GM12864 (cell line): ENCODE measurements at places on chromosomes 7 and 10.

- no peak for DNase-seq
These were observed 239.5 kb downstream of the KIAA1217 start for GRCh38 chr10:24448351-24448999.

- DNase-seq, result no peak
These were observed 41.4 kb upstream of the PNLIPRP3 start for GRCh38 chr10:116385994-116386809.

GRCh38 chr10:5644930-5645329, 21.5 kb downstream of the ASB13 start:
- DNase-seq, result no peak

DNA sequence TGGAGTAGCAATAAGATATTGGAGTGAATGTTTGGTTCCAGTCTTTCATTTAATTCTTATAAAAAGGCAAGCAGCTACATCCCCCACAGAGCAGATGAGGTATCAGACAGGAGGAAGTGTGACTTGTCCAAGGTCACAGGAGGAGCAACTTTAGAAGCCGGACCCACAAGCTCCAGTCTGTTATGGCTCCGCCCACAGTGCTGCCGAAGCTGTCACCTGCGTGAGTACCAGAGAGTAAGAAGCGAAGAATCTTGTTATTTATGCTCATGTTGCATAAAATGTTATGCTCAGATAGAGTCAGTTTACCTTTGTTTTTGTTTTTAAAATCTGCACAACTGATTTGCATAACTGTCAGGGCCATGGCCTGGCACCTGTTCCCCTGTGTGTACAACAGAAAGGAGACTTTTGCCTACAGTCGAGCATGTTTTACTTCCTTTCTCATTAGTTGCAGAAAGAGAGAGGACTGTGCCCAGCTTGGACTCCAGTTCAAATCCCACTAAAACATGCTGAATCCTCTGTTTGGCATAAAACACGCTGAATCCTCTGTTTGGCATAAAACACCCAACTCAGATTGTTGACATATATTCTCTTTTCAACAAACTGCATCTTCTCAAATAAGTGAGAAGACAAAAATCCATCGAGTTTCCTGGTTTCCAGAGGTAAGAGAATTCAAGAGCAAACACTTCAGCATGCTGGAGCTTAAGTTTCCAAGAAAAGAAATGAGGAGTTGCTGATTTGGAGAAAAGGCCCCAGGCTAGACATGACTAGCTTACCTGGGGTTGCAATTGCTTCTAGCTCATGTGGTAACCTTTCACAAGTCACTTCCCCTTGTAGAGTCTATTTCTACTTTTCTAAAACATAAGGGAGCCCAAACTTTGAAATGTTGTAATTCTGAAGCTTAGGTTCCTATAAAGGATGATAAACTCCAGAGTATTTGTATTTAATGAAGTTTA, 409.8 kb upstream of the ZMIZ1 start:
- DNase-seq, result peak; percentile 24

- DNase-seq, result no peak
These were observed 16.9 kb upstream of the GPR146 start for GRCh38 chr7:1027242-1028043.

DNA sequence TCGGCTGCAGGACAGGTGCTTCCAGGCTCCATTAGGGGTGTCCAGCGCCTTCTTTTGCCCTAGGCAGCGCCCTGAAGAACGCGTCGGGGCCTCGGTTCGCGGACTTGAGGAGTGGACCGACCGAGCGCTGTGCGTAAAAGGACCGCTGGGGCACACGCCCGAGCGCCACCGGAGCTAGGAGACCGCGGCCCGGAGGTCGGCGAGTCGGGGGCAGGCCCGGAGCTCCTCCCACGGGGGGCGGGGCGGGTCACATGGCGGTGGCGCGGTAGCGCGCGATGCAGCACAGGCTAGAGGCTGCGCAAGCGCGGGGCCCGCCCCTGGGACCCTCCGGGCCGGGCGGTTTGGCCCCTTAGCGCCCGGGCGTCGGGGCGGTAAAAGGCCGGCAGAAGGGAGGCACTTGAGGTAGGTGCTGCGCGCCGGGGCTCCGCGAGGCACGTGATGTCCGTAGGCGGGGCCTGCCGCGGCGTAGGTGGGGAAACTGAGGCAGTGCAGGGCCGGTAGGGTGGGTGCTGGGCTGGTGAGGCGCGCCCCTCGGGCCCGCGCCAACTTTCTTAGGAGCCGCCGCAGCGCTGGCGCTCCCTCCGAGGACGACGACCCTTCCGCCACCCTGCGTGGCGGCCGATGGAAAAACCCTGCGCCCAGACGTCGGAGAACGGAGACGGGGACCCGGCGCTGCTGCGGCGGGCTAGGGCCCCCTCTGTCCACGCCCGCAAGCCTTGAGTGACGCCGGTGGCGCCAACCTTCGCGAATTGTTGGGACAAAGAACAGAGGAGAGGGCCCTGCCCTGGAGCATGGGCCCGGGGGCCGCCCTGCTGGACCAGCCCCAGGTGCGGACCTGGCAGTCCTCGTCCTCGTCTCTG, at the start of gene PRXL2A:
Gene PRXL2A (plus strand): TSS at position 310 of the 860 bp plus-strand sequence. CDS start 11,917 bp downstream, outside the sequence.
- no peak for DNase-seq

GRCh38 chr7:11601761-11602160, 230.2 kb downstream of the THSD7A start:
- no peak for DNase-seq

DNA sequence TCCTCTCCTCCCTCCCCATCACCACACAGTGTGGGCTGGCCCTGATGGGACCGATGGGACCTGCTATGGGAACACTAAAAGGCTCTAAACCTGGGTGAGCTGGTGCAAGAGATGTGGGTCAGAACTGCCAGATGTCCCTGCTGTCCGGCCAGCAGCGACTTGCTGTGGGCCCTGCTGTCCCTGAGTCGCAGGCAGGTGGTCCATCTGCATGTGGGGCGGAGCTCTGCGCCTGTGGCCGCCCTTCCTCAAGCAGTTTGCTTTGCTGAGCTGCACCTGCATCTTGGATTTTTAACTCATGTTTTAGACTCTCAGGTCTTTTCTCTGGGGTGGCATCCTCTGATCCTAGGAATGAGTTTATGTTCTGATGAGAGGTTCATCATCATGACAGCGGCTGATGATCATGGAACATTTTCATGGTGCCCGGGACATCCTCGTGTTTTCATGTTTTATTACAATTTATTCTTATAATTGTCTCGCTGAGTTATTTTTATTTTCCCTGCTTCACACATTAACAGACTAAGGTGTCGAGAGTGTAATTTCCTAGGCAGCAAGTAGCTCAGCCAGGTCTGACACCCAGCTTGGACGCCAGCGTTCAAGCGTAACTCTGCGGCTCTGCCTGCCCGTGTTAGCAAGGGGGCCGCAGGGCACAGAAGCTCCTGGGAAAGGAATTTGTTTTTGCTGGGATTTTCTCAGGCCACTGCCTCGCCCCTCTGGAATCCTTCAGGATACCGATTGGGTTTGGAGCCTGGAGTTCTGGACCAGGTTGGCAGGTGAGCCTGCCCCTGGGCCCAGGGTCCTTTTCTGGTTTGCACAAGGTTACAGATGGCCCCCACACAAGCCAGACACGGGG, 615.2 kb upstream of the FOXK1 start:
- DNase-seq, result no peak
